CD4-positive, alpha-beta T cell treated with Interleukin-15 for 1 hour (primary cell): ENCODE measurements at places on chromosomes 1 and 21.
A peak's percentile ranks its signal among the peaks of the same experiment; 100 is the strongest.

GRCh38 chr21:40466893-40467483 lies 380.0 kb downstream of the DSCAM start:
- no peak for DNase-seq

- DNase-seq, result no peak
Observed at GRCh38 chr1:167648252-167648849, 18.3 kb downstream of the RCSD1 start.

DNA sequence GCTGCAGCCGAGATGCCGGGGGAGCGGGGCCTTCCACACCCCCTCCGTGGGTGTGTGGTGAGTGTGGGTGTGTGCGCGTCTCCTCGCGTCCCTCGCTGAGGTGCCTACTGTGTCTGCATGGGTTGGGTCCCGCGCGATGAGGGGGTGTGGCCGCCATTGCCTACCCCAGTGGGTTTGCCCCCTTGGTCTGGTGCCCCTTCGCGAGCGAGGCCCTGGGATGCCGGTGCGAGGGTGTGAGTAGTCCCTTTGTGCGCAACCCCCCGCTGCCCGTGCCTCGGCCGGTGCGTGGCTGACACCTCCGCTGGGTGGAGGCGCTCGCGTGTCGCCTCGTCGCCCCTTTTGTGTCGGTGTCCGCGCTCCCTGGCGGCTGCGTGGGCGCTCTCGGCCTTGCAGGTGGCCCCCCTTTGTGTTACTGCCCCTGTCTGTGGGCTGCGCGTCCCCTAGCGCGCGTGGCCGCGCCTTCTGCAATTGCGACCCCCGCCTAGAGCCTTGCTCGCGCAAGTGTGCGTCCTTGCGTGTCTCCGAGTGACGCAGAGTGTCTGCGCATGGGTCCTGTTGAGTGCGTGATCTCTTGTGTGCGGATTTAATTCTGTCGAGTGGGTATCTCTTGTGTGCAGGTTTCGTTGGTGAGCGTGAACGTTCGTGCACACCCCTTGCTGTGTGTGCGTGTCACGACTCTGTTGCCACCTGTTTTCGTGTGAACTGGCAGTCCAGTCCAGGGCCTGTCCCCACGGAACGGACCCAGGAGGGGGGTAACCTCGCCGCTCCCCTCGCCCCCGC lies 553 bp downstream of the TTC3 start:
- peak; percentile 86 for DNase-seq

GRCh38 chr1:192979542-192979941 lies 79.6 kb downstream of the UCHL5 start:
- no peak for DNase-seq

DNA sequence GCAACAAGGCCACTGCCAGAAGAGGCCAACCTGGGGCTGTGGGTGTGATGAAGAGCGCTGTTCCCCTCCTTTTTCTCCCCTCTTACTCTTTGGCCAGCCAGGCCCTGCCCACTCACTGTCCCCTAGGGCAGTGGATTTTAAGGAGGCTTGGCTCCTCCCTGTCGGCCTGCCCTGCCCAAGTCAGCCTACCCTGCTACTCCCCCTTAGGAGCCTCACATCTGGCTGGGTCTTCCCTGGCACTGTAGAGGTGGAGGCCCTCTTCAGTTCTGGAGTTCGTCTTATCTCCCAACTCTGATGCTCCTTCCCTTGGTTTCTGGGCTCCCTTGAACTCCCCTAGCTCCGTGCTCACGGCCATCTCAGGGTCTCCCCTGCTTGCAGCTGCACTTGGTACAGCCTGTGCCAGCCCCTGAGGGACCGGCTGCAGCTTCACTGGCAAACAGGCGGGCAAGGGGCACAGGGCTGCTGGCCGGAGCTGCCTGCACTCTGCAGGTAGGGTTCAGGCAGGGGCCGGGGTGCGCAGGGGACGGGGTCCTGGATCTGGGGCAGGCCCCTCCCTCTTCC lies 4.0 kb downstream of the AMPD2 start:
- no peak for DNase-seq

DNA sequence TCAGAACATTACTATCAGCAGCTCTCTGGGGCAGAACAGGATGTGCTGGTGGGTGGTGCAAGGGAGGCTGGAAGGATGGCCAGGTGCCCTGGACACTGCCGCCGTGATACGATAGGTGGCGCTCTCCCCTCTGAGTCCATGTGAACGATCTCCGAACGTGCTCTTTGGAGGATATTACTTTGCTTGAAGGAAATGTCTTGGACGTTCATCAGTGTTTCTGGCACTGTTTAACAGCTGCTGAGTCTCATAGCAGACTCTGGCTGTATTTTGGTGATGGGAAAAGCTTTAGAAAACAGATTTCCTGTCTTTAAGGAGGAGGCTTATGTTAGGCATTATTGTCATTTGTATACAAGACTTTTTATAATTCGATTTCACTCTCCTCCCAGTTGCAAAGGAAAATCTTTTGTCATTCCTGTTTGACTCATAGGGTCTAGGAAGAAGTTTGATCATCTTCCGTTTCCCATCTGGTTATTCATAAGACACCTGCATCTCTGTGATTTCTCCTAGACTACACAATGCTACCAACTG lies 386.2 kb upstream of the ADGRL2 start:
- no peak for DNase-seq

DNA sequence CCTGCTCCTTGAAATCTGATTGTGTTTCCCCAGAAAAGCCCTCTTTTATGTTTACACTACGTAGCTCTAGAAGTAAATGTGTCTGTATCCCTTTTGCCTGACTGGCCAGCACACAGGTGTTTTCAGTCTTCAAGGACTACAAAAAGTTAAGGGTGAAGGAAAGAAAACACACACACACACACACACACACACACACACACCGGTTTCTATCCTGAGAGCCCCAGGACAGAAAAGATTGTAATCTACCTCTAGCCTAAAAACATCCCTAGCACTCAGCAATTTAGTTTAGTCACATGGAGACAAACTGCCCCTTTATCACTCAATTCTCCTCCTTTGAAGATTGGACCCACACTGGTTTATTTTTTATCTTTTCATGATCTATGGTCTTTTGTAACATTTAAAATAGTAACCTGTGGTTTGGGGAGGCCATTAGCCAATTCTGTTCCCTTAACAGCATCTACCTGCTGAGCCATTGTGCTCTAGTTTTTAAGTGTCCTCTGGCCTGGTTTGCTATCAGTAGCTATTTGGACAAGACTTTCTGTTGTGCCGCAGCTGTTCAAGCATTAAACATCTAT lies 15.8 kb upstream of the TRIM45 start:
- DNase-seq, result no peak

DNA sequence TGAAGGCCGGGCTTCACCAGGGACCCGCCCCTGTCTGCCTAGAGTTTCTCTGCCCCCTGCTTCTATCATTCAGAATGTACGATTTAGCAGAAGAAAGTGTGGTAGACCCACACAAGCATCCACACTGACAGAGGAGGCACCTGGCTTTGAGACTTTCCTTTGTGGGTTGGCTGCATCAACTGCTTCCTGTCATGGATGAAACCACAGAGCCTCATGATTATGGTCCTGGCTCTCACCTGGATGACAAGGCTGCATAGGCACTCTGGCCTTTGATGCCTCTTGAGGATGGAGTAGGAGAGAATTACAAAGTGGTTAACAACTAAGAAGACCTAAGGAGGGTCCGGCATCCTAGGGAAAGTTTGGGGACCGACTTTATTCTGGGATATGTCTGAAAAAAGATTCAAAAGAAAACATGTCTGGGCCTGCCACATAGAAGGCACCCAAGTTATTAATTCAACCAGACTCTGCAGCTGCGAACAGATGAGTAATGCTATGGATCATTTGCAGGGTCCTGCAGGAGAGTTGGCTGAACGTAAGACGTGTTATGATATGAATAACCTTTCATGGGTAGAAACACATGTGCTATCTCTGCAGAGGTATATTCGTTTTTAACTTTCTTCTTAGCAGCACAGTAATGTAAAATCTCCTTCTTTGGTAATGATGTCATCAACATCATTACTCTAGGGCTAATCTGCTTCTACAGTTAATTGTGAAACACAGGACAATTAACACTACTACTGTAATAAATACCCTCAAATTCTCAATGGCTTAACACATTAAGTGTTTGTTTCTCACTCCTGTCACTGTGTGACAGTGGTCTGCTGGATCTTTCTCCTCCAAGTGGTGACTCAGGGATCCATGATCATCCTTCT lies 136.2 kb downstream of the SLC35F3 start:
- no peak for DNase-seq

DNA sequence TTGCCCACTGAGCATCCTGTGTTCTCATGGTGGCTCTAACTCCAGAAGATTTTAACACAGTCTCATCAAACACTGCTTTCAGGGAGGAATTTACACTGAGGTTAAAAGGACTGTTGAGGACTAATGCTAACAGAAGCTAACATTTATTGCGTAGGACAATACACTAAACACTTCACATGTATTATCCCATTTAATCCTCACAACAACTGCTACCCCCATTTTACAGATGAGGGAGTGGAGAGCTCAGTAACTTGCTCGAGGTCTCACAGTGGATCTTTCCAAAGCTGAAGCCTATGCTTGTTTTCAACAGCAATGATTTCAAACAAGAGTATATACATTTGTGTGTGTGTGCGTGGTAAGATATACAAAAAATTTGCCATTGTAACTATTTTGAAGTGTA lies 13.9 kb downstream of the ATF3 start:
- DNase-seq, result no peak

GRCh38 chr1:204569478-204569877 lies 53.3 kb downstream of the MDM4 start:
- no peak for DNase-seq

GRCh38 chr1:76921590-76921989 lies 54.3 kb downstream of the ST6GALNAC5 start:
- DNase-seq, result no peak

- no peak for DNase-seq
Observed at GRCh38 chr21:42594616-42595282, 58.7 kb upstream of the PDE9A start.

GRCh38 chr1:179153217-179153616 lies 71.3 kb downstream of the TOR3A start:
- no peak for DNase-seq

GRCh38 chr1:242710847-242711246 lies 186.3 kb upstream of the PLD5 start:
- DNase-seq, result no peak

GRCh38 chr1:236342403-236343245 lies 51.5 kb upstream of the EDARADD start:
- DNase-seq, result no peak

DNA sequence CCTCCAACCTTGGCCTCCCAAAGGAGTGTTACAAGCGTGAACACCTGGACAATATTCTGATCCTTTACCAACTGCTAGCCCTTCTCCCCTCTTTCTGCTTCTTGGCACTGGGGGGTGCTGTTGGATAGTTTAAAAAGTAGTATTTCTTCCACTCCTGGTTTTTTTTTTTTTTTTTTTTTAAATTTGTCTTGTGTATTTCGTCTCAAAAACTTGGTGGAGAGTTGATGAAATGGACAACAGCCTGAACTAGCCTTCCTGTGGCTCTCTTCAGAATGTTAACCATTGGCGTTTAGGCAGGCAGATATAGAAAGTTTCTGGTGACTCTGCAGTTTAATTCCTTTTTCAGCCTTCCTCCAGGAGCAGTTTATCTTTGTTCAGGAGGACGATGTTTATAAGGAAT lies 69.7 kb upstream of the USP24 start:
- no peak for DNase-seq

- no peak for DNase-seq
Observed at GRCh38 chr1:40983286-40983685, 3.8 kb downstream of the CTPS1 start.

GRCh38 chr1:100077531-100077930 lies 55.2 kb downstream of the SASS6 start:
- DNase-seq, result no peak

DNA sequence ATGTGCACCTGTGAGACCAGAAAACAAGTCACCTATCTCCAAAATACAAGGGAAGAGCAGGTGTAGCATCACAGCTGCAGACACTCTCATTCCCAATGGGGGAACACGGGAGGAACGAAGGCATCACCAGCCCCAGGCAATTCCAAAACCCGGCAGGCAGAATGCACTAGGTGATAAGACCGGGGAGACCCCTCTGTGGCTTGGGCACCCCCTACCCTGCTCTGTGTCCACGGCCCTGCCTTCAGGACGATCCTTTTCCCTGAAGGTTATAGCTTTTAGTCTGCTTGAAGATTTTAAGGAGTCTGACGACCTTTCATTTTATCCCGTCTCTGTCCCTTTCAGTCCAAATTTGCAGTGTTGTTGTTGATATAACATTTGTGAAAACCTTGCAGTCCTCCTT lies 19.2 kb downstream of the TRPM2 start:
- DNase-seq, result peak; percentile 1

- DNase-seq, result no peak
Observed at GRCh38 chr1:94514095-94514727, 27.3 kb downstream of the F3 start.

DNA sequence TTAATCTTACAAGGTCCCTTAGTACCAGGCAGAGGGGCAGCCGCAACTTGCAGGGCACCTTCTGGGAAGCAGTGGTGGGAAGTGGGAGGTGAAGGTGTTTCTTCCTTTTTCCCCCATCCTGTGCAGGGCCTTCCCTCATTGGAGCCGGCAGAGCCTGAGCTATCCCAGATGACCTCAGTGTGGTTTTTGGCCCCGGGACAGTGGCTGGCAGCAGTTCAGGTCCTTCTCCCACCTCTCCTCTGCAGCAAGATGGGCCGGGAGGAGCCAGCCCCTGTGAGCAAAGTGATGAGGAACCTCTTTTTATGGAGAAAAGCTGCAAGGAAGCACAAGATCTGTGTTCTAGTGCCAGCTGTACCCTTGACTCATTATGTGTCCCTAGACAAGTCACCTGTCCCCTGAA lies 6.8 kb downstream of the PFKFB2 start:
- no peak for DNase-seq

DNA sequence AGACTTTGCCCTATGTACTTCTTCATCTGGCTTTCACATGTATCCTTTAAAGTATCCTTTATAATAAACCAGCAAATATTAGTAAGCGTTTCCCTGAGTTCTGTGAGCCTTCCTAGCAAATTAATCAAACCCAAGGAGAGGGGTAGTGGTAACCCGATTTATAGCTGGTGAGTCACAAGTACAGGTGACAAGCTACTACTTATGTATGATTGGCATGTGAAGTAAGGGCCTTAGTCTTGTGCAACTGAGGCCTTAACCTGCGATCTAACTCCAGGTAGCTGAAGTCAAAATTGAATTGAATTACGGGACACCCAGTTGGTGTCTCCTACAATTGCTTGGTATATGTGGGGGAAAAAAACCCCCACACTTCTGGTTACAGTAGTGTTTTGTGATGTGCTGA lies 26.0 kb downstream of the SLC16A1 start:
- no peak for DNase-seq

DNA sequence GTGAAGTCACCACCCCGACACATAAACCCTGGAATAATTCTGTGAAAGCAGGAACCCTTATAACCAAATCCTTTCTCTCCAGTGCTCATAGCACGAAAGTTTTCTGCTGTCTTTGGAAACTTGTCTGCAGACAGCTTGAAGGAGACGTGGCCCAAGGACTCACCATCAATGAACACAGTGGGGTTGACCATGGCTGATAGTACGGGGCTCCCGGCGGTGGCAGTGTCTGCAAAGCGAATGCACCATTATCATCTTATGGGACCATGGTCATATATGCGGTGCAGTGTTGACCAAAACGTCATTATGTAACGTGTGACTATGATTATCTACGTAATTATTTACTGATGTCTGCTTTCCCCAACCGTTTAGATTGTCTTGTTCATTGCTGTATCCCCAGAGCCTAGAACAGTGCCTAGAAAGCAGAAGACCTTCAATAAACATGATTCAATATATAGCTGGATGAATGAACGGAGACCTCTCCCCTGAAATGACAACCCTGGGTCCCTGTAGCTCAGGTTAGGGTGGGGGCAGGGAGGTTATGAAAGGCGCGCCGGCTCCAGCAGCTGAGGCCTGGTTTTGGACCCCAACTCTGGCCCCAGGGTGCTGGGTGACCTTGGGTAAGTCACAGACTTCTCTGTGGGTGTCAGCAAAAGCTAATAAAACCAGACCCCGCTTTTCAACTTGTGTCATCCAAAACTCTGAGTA lies 128.4 kb upstream of the ZBTB40 start:
- no peak for DNase-seq
